AG04450 (cell line): ENCODE measurements at places on chromosomes 3 and 15.

- no peak for DNase-seq
These were observed 58.2 kb downstream of the PHLDB2 start for GRCh38 chr3:111917300-111917699.

GRCh38 chr3:82157952-82158351 lies 396.5 kb upstream of the GBE1 start:
- peak; percentile 1 for DNase-seq

DNA sequence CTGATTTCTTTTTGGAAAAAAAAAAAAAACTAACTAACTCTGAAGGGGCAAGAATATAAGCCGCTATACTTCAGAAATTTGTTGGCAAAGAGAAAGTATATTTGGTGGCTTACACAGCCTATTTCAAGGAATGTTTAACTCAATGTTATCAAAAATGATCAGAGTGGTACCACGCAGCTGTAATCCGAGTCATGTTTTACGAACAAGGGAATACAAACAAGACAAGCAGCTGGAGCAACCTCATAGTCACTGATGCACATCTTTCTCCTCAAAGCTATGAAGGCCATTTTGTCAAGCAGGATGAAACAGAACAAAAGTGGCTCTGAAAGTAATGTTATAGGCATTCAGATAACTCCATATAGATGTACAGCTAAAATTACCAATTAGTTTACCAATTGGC lies 81.2 kb downstream of the SCAPER start:
- DNase-seq = no peak

- DNase-seq = no peak
These were observed 624 bp downstream of the BRK1 start for GRCh38 chr3:10116138-10116460.

- DNase-seq = peak; percentile 38
These were observed 198.2 kb upstream of the UBE2E2 start for GRCh38 chr3:23004971-23005370.

DNA sequence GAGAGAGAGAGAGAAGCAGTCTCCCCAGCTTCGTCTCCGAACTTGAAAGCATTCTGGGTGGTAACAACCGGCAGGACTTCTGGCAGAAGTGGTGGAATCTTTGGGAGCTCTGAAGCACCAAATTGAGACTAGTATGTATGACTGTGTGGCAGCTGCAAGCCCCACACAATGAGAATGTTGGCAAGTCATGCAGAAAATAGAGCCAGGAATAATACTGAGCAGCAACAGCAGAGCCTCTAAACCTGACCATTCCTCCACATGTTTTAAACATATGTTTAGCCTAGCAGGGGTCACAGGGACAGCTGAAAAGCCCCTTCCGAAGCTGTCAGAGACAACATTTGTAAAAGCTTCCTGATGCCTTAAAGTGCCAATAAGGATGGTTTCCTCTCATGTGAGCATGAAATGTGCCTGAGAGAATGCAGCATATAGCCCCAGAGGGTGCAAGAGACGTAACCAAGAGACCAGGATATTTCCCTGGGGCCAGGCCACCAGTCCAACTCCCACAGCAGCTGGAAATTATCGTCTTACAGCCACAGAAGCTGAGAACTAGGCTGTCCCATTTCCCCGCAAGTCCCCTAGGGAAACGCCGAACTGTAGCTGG lies 178.6 kb upstream of the CCDC54 start:
- peak; percentile 13 for DNase-seq

- DNase-seq = no peak
These were observed 27.9 kb downstream of the PIAS1 start for GRCh38 chr15:68081869-68082505.

- no peak for DNase-seq
These were observed 241.0 kb upstream of the GBE1 start for GRCh38 chr3:82002491-82002890.

DNA sequence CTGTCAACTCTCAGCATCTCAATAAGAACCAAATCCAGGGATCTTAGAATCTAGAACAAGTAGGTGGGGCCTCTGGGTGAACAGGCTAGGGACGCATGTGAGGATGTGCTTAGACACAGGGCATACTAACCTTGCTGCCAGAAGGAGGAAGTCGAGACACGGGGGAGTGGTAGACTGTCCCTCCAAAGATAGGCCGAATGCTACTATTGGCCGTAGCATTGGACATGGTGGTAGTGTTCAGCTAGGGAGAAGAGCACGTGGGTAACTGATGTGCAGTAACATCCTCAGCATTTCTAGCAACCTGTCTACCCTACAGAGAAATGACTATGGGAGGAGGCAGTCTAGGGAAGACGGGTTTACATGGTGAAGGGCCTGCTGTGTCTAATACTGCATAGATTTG lies 15.6 kb downstream of the RCCD1 start:
- no peak for DNase-seq

- DNase-seq = no peak
These were observed 719.6 kb upstream of the NR2F2 start for GRCh38 chr15:95610945-95611344.

GRCh38 chr15:58795825-58796224 lies 24.7 kb downstream of the MINDY2 start:
- DNase-seq = no peak

DNA sequence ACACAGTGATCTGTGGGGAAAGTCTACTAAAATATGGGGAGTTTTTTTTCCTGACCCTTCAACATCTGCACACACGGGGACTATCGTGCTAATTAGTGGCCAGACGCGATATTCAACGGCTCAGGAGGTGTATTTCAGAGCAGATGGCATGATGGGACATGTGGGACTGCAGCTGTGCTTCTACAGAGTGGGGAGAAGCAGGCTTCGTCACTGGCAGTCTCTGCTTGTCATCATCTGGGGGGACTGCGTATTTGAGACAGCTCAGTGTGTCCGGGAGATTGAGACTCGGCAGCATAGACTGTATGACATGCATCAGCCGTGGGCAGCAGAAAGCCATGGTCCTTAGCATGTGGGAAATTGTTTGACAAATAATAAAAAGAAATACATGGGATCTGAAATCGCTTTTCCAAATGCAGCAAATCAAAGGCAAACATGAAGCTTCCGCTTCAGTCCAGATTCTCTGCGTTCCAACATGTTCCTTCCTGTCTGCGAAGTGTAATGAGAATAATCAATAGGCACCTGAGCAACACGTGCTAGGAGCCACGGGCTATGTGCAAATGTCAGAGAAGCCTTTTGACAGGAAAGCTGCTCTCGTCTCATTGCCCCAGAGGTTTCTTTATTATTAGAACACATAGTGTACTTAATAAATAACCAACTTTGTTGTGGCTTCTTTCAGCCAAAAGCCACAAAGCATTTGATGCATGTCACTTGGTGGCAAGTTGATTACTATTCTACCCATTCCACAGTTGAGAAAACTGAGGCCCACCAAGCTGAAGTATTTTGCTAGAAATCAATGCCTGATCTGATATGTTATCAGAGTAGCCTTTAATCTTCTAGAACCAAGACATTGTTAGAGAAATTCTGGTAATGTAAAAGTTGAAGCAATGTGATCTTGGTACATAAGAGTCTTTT lies 276.3 kb downstream of the RYR3 start:
- DNase-seq = no peak

DNA sequence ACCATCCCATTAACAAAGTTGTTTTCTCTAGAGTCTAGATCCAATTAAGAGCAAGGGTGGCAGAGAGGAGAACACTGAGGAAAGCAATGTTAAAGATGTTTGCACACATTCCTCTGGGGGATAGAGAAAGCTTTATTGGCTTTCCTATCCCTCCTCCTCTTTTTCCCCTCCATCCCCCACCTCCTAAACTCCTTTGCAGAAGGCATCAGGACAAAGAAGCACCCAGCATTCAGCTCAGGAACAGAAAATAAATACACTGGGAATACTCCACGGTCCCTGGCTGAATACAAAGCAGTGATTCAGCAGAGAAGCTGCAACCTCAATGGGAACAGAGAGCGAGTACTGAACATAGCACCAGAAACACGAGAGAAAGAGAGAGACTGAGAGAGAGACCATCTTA lies 21.9 kb downstream of the LSAMP start:
- DNase-seq = no peak

DNA sequence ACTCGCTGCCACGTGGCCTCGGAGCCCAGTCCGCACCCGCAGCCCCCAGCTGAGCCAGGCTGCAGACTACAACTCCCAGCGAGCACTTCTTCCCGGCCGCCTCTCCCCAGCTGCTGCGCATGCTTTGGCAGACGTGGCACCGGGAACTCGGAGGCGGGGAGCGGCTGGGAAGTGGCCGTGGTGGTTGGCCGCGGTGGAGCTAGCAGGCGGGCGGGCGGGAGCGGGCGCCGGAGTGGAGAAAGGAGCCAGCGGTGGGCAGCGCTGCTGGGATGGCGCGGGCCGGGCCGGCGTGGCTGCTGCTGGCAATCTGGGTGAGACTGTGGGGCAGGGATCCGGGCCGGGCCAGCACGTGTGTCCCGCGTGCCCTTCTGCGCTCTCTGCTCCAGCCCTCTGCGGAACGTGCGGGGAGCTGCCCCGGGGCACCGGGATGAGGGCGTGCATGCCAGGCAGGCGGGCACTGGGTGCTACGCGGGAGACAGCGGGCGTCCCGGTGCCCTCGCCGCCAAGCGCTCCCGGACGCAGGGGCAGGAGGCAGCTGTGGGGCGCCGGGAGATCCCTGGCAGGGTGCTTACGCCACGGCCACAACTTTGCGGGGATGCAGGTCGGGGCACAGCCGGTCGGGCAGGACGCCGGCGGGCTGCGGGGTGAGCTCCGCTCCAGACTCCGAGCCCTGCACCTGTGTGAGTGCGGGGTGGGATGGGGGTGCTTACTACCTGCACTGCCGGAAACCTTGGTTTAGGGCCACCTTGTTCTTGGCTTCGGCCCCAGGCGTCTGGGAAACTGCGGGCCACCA lies at the start of gene PDIA5:
TSS of gene PDIA5 (plus strand) at position 130 of the 793 bp plus-strand sequence. CDS start at position 270, 140 bp downstream.
- DNase-seq = peak; percentile 66

DNA sequence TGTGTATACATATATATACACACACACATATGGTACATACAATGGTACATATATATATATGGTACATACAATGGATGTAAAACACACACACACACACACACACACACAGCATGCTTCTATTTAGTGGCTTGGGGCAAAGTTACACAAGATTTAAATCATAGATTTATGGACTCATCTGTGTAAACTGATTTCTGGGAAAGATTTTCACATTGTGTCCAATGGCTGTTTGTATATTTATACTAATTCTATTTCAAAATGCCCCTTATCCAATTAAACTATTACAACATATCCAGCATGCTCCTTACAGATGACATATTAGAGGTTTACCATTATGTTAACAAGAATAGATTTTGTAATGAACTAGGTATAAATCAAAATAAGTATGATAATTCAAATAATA lies 94.9 kb downstream of the ANO10 start:
- DNase-seq = no peak

DNA sequence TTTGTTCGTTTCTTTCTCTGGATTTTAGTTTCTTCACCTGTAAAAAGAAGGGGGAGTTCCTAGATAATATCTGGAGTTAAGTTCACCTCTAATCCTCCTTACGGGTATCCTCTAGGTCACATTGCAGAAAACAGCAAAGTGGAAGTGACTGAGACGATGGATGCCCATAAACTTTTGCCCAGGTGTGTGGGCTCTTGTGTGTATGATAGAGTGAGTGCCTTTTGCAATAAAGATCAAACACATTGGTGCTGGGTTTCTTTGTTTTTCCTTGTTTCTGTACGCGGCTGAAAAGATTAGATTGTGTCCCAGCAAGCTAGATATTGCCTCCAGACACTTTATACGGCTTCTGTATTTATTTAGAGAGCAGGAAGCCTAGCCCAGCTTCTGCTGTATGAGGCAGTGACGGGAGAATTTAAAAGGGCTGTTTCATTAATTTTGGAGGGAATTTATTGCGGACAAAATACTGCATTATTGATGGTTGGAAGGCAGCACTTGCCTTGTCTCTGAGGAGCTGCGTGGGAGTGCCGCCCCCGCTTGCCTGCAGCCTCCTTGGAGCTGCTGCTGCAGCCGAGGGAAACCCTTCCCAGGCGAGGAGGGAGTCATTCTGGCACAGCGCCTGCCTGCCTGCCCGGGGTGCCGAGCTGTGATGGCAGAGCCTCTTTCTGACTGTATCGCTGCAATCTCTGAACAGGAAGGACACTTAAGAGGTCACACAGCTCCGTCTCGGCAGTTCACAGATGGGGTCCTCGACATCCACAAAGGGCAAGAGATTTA lies 38.5 kb downstream of the PYDC2 start:
- peak; percentile 0 for DNase-seq

GRCh38 chr3:36648241-36649034 lies 115.9 kb downstream of the DCLK3 start:
- DNase-seq = peak; percentile 30

- DNase-seq = no peak
These were observed 228.3 kb downstream of the CLSTN2 start for GRCh38 chr3:140163159-140163763.

GRCh38 chr15:92624401-92624991 lies 31.1 kb downstream of the FAM174B start:
- no peak for DNase-seq

DNA sequence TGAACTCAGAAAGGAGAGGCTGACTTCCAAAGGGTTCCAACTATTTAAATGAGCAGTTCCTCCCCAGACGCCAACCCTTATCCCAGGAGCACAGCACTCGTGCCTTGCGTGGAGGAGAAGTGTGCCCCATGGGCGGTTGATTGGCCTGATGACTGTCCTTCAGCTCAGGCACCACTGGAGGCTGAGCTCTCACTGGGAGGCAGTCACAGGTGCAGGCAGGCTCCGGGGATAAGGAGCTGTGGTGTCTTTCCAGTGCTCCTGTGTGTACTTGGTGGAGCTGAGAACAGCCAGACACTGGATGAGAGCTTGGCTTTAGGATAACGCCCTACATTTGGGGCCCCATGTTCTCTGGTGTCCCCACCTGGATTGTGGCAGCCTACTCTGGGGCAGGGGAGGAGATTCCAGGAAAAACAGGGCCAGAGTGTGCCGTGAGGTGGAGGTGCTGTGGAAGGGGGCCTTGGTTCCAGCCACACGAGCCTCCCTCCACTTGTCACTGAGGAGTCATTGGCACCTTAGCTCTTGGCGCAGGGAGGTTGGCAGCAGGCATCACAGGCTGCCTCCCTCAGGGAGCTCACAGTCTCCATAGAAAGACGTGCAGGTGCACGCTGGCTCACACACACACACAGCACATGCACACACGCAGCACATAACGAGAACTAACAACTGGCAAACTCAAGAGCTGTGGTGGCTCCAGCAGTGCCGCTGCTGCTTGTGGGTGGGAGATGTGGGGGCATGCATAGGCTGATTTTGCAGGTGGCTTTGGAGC lies 22.7 kb upstream of the EPHB3 start:
- no peak for DNase-seq

DNA sequence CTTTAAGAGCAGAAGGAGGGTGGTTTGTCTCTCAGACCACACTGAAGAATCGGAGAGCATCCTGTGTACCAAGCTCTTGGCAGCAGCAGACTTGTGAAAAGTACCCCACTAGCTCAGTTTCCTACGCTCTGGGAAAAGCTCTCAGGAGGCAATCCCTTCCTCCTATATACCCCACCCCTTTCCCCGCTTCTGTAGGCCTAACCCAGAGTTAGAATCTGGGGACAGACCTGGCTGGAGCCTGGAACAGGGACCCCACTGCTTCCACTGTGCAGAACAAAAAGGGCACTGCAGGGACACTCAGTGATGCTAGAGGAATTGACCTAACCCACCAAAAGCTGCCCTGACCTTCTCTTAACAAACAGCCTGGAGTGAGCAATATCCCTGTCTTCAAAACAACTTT lies 70.0 kb upstream of the CCDC39 start:
- DNase-seq = no peak

- no peak for DNase-seq
These were observed 121.9 kb downstream of the CACNA1D start for GRCh38 chr3:53616321-53616720.
